ENCODE measurements at places on chromosomes 7 and 10. TPM values are rescaled to one million over a fixed set of nuclear protein-coding genes. Genes with fewer than 3 reads are reported as not detected.

Gene SPDYE2B
- total RNA-seq = not detected

Gene GIMAP1
- total RNA-seq = under 0.01 TPM

Gene LRIT1
- not detected for total RNA-seq

Gene SFTPA1
- total RNA-seq = not detected

Gene CLDN3
- not detected for total RNA-seq

Gene TYW1
- 19.3 TPM for total RNA-seq

Gene CYP2W1
- total RNA-seq = 0.14 TPM

Gene PPRC1
- 11.1 TPM for total RNA-seq

Gene ADIRF
- 110 TPM for total RNA-seq
